ENCODE measurements at places on chromosomes 5 and 9. TPM values are rescaled to one million over a fixed set of nuclear protein-coding genes. Genes with fewer than 3 reads are reported as not detected.

The TCOF1 gene
- 37.8 TPM for total RNA-seq

The IFNK gene
- total RNA-seq = not detected

The SPATA31D1 gene
- total RNA-seq = not detected

The PHF24 gene
- total RNA-seq = not detected

The SOX30 gene
- not detected for total RNA-seq

The RGS7BP gene
- total RNA-seq = not detected

The TDRD7 gene
- total RNA-seq = 4.9 TPM

The BTNL3 gene
- total RNA-seq = not detected

The OTP gene
- total RNA-seq = not detected

The ZNF454 gene
- 0.53 TPM for total RNA-seq

The CNTLN gene
- 4.3 TPM for total RNA-seq
